Fibroblast of skin of right biceps (primary cell): ENCODE measurements at places on chromosomes 3 and 15.

DNA sequence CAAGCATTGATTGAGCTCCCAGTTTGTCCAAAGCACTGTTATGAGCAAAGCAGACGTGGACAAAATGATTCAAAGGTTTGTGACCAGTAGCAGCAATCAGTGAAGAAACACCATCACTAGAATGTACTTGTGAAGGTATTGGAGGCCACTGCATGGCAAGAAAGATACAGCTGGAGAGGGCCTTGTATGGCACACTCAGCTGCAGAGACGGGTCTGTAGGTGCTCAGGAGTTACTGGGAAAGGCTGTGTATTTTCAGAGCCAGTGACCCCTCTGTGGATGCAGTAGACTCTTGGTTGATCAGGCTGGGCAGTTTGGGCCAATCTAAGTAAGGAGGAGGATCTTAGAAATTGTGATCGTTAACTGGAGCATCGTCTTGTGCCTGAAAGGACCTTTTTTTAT lies 120.0 kb downstream of the GHSR start:
- no peak for DNase-seq

DNA sequence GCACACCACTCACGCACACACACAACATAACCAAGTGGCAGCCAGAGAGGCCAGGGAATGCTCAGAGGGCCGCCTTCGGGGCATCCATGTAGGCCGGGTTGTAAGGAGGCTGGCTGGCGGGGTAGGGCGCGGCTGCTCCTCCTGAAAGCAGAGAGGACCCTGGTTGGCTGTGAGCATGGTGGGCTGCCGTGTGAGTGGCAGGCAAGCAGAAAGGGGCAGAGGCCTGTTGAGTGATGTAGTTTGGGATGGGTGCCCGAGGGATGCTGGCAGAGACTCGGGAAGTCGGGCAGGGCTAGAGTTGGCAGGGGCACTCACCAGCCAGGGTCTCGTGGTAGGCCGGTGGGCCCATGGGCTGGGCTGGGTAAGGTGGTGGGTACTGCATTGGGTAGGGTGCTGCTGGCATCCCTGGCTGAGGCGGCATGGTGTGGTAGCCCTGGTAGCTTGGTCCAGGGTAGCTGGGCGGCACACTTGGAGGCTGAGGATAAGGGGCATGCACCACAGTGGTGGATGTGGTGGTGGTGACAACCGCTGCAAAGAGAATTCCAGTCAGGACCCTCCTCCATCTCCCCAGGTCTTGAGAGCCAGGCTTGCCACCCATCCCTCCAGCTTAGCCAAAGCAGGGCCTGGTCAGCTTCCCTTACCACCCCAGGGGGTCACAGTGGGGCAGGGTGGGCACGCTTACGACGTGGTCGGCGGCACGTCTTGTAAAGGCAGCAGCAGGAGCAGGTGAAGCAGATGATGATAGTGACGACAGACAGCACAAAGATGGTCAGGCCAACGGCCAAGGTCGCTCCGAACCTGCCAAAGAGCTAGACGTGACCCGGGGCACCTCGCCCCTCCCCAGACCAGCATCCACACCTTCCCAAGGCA lies 22.7 kb downstream of the ATRIP start:
- no peak for DNase-seq

- no peak for DNase-seq
These were observed 54.6 kb downstream of the UMPS start for GRCh38 chr3:124784686-124785382.

DNA sequence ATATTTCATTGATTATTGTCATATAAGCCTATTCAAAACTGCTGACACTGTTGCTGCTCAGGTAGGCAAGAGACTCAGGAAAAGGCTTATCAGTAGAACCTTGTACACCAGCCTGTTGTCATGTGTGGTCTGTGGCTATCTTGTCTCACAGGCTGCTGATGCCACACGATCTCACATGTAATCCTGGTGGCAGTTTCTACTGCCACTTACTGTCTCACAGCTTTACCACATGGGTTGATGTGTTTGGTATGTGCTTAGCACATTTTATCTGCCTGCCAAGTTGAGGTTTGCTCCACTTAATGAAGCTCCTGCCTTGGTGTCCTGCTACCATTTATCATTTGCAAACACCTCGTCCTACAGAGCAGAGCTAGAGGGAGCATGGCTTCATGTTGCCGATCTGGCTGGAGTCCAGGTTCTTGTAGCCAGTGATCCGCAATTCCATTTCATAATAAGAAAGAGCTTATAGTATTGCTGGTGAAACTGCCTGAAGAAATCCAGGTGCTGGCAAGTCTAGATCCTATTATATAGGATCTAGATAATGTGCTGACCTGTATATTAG lies 637.9 kb downstream of the NLGN1 start:
- DNase-seq, result peak; percentile 6

- DNase-seq, result no peak
These were observed 43.6 kb downstream of the DNAH12 start for GRCh38 chr3:57500506-57500905.

DNA sequence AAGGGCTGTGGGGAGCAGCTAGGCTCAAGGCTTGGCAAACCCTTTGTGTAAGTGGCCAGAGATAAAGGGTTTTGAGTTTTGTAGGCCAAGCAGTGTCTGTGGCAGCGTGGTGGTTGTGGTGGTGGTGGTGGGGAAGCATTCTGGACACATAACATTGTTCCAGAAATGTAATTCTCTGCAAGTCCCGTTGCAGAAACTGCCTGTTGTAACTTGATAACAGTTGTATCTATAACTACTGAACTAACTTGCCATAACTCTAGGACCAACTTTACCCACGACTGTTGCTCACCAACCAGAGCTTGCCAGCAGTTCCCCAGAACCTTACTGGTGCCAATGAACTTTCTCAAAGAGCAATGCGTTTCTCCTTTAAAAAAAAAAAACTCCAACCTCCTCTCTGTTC lies 18.1 kb upstream of the TMEM40 start:
- DNase-seq, result no peak

GRCh38 chr3:153061938-153062528 lies 100.0 kb upstream of the RAP2B start:
- DNase-seq, result no peak

DNA sequence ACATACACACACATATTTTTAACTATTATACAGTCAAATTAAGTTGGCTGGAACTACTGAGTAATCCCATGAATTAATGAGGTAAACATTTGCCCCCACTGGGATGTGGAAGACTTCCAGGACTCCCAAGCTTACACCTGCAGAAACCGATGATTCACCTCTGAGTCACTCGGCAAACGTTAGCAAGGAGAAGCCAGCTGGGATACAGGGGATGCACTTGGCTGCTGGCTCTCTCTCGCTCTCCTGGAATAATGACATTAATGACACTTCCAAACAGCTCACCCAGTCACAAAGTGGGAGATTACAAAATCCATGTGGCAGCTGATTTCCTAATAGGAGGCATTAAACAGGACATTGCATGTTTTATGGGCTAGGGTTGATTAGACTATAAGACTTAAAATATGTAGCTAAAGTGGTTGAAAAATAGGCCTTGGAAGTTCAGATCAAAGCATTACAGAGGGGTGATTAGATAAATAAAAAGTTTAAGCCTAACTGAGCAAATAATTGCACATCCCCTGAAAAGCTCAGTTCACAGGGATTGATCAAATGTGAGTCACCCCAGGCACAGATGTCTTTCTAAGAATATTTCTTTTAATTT lies 500.9 kb downstream of the SOX2 start:
- peak; percentile 73 for DNase-seq

DNA sequence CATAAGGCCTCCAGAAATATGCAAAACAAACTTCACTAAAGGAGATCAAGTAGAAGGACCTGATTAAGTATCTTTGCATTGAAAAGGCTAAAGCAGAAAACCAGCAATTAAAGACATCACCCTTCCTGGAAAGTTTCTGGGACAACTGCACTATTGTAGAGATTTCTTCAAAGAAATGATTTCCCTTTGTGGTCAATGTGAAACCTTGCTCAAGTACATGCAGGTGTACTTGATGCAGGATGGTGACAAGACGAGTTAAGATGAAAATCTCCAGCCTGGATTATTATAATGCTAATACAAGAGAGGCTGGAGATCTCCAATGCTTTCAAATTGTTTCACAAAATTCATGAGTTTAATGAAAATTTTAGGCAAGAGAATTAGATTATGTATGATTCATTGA lies 208.4 kb downstream of the TIGIT start:
- no peak for DNase-seq

GRCh38 chr3:130465521-130465920 lies 51.5 kb upstream of the COL6A6 start:
- DNase-seq, result peak; percentile 7

DNA sequence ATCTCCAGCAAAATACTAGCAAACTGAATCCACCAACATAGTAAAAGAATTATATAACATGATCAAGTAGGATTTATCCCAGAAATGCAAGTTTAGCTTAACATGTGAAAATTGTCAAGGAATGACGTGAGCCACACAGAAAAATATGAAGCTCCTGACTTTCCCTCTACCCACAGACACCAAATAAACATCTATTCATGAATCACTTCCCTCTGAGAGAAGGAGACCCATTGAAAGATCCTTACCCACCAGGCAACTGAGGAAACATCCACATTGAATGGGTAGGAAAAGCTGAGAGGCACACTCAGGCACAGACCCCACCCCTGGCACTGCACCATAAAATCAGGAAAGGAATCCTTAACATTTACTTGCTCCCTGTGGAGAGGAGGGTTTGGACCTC lies 102.2 kb upstream of the MANF start:
- DNase-seq, result peak; percentile 2

DNA sequence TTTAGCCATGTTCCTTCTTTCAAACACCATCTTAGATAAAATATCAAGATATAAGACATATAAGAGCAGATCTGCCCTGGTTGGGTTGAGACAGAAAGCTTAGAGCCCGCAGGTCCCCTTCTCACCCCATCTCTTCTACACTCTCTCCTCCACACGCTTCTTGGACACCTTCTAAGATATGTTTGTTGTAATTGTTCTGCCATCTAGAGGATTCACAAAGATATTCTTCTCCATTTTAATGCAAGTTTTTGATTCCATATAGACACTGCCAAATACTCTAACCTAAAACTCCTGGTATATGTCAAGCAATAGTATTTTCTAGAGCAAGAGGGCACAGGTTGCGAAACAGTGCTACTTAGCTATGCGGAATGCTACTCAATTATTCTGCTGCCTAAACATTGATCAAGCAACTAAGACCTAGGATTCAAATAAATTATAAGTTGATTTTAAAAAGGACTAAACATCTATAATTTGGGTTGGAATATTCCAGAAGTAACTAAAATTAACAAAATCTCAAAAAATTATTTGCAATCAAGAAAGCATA lies 6.8 kb downstream of the CHRM5 start:
- no peak for DNase-seq

DNA sequence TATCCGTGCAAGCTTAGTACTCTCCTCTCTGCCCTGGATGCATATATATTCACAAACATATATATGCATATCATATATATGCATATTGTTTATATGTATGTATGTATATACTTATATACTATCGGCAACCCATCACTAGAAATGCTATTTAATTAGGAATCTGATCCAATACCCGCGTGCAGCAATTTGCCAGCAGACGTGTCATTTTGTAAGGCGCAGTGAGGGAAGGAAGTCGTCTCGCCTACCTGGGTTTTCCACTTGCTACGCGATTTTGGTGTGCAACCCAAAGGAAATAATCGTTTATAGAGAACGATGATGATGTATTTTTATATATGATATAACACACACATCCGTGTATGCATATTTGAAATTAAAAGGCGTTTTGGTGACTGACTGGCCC lies 5.6 kb upstream of the FEZF2 start:
- no peak for DNase-seq

DNA sequence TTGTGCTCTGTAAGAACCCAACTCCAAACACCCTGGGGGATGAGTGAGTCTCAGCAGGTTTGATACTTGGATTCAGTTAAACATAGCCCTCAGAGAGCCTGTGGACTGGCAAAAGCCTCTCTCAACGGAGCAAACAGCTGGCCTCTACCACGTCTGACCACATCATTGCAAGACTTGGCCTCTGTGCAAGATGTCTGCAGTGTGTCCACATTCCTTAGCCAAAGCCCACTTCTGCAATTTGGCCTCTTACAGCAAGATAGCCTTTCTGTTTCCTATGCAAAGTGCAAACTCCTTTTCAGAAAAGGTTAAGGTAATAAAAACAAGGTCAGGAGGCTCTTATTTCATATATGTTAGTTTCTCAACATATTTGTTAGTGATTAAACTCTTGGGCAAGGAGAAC lies 27.9 kb downstream of the FBN1 start:
- peak; percentile 53 for DNase-seq

DNA sequence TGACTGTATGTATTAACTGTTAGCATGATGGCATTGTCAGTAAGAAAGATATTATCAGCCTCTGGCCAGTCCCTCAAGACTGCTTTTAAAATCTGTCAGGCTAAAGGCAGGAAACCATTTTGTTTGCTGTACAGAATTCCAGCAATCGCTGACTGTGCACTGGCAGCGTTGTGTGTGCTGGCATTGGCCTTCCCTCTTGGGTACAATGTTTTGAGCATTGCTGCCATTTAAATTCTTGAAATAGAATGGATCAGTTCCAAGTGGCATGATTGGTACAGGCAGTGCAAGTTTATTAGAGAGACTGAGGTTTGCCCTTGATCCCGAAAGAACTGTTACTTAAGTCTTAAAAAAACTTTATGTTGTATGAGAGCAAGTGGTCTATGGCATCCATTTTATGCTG lies 788.7 kb downstream of the OTOL1 start:
- DNase-seq, result no peak

DNA sequence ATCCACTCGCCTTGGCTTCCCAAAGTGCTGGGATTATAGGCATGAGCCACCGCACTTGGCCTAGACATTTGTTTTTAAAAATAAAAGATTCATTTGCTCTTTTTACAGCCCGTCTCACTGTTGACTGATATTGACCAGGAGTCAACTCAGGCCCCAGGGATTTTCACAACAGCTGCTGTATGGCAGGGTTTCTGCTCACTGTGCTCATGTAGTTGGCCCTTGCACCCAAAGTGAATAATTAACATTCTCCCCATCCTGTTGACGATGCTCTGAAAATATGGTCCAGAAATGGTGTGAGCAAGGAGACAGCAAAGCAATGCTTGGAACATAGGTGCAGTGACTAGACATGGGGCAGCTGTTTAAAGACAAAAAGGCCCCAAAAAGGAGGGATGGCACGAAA lies 2.9 kb upstream of the CCR5 start:
- no peak for DNase-seq

DNA sequence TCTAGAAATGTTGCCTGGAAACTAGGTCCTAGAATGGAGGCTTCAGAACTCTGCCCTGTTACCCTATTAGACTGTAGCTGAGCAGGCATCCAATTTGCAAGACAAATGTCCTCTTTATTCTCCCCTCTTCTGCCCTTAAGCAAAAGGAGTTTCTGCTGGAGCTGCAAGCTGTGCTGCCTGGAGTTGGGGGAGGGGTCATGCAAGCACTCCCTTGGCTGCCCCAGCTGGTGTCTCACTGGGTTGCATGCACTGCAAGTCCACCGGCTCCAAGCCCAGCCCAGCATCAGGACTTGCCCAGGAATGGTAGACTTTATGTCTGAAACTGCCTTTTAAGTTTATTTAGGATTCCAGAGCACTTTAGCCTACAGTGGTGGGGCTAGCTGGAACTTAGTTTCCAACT lies 15.7 kb upstream of the RBP2 start:
- no peak for DNase-seq

GRCh38 chr3:177460047-177460446 lies 262.8 kb upstream of the TBL1XR1 start:
- no peak for DNase-seq
